ENCODE measurements at places on chromosomes 1 and 21.

- DNase-seq, result peak; percentile 61
Measured at GRCh38 chr1:16152481-16153087, 3.3 kb downstream of the EPHA2 start.

GRCh38 chr1:154747380-154747739 lies 122.7 kb downstream of the KCNN3 start:
- DNase-seq, result no peak

GRCh38 chr1:56491441-56491840 lies 87.9 kb downstream of the PLPP3 start:
- peak; percentile 90 for DNase-seq

DNA sequence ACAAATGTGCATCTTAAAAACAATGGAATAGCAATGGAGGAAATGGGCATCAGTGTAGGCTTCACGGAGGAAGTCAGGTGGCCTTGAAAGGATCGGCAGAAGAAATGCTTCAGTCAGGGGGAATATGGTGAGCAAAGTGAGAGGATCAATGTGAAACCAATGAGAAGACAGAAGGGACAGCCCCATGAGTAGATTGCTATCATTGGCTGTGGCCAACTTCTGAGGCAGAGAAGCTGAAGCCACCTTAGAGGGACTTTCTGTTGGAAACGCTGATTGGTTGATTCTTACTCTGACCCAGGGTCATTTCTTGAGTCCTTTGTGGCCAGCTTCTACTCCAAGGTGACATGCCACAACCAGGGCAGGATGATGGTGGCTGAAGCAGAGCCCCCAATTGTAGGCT lies 130.7 kb upstream of the ZNF648 start:
- DNase-seq, result no peak

GRCh38 chr1:7401814-7402547 lies 369.1 kb upstream of the VAMP3 start:
- peak; percentile 100 for DNase-seq

GRCh38 chr1:46134660-46135331 lies 2.4 kb upstream of the PIK3R3 start:
- DNase-seq, result peak; percentile 72
